ENCODE measurements at places on chromosomes 11 and 22.

DNA sequence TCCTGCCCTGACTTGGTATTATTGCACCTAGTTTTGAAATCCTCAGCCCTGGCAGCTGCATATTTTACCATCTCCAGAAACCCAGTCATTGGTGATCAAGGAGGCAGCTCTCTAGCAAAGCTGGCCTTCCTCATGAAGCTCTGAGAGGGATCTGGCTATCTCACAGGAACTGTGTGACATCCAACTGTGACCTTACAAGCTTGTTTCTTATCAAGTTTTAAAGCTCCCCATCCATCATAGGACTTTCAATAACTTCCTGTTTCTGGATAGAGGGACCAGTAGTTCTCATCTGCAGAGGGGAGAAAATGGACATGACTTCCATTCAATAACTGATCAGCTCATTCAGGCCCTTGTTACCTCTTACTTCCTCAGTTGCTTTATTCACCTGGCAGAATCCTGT is 18.2 kb downstream of the CALCA start:
- no peak for DNase-seq

DNA sequence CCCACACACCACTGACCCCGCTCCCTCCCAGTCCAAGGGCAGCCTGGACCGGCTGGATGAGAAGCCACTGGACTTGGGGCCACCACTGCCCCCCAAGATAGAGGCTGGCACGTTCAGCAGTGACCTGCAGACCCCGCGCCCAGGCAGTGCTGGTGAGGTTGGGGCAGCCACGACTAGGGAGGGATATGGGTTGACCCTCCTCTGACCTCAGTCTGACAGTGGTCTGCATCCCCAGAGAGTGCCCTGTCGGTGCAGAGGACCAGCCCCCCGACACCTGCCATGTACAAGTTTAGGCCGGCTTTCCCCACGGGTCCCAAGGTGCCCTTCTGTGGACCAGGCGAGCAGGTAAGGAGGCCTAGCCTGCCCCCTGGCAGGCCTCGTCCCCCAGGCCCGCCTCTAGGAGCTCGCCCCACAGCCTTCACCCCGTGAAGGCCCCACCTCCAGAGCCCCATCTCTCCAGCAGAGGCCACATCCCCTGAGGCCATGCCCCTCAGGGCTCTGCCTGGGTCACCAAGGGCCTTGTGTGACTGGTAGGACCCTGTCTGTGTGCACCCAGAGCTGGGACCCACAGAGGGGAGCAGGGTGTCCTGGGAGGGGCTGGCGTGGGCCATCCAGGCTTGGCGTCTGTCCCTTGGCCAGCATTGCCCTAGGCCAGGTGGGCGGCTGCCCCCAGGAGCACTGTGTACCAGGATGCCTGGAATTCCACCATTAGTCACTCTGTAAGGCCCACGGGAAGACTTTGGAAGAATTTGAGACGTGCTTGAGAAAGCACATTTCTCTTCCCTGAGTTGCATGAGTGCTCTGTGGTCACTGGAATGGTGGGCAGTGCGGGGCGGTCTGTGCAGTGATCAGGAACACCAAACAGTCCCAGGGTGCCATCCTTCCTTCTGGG is 9.4 kb downstream of the CCDC188 start:
- DNase-seq = no peak

DNA sequence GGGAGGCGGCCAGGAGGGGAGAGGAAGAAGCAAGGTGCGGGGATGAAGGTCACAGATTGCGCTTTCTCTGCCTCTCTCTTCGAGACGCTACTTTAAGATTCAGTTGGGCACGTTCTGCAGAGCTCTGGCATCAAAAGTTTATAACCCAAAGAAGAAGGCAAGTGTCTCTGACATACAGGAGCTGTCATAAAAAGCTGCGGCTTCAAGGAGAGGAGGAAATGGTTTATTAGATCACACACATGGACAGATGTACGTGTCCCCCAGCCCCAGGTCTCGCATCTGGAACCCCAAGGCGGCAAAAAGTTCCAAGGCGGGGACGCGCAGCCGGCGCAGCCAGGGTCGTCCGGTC is 589.0 kb downstream of the OPCML start:
- DNase-seq = no peak

DNA sequence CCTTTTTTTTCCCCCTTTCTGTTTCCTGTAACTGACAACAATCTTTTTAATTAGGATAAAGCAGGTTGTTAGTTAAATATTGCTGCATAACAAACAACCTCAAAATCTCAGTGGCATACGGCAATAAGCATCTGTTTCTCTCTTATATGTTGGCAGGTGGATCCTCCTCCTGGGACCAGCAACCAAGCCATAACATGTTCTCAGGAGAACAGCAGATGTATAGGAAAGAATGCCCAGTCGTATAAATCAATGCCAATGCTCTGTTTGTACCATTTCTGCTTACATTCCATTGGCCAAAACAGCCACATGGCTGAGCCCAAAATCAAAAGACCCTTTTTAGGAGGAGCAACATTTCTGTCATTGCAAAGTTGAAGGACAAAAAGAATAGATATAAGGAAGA is 445.7 kb downstream of the AASDHPPT start:
- DNase-seq = no peak

DNA sequence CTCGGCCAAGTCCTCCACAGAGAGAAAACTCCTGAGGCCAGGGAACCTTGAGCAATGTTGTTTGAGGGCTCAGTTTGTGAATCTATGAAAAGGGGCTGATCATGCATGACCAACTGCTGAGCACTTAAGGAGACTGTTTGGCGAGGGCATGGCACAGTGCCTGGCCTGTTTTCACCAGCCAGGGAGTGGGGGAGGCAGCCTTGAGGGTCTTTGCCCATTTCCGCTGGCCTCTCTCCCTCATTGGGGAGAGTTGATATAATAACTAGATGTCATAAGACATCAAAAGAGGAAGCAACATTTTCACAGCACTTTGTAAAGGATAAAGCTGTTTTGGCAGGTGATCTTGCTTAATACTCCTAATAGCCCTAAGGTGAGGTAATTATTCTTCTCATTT is 110.6 kb downstream of the TP53I11 start:
- DNase-seq = no peak

Measured in NCI-H2081 (cell line).